Hematopoietic multipotent progenitor cell treated with erythropoietin and hydrocortisone succinate and interleukin-3 and kit ligand, for 4 days (in vitro differentiated cells): ENCODE measurements at places on chromosomes 3 and 15.

DNA sequence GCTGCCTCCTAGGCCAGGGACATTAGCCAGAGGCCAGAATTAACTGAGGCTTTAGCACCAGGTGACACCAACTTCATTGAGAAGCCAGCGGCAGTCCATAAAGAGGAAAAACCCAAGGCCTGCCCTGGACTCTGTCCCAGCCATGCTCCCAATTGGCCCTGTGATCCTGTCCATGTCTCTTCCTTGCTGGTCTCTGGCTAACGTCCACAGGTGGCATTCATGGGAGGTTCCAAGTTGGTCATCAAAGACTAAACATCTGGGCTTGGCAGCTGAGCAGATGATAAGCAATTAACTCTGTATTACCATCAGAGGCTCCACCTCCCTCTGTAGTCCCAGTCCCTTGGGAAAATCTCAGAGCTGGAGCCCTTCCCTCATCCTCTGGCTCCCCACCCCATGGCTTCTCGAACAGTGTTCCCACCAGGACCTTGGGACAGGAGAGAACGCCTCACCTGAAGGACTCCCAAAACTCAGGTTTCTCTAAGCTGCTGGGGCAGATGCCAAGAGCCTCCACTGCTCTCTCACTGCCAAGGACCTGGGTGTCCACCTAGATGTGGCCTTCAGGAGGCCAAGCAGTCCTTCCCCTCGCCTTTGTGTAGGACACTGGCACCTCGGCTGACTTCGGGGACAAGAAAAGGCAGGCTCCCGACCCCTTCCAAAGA, 40.4 kb downstream of the GOLGA6A start:
- DNase-seq: no peak

GRCh38 chr15:60179786-60180391, 175.8 kb downstream of the FOXB1 start:
- DNase-seq: peak; percentile 71

GRCh38 chr15:91289324-91289723, 189.3 kb downstream of the SV2B start:
- DNase-seq: peak; percentile 79

DNA sequence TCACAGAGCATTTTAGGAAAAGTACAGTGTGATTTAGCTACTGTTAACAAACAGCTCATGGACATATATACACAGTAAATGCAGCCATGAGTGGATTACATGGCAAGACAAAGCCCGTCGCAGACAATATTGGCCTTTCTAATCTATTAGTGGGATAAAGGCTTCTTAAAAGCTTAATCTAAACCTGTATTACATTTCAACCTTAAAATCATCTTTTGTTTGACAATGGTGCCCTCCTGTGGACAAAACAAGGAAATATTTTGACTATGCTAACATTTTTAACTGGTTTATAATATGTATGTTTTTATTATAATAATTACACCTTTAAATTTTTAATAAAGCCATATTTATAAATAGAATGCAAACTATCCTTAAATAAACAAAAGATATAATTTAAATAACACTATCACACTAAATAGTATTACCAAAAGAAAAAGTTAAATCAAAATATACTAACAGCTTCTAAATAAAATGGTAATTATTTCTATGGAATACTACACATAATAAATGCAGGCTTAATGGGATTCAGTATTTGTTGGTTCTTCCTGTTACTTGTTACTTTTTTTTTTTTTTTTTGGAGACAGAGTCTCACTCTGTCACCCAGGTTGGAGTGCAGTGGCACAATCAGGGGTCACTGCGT, 38.6 kb downstream of the TAFA4 start:
- DNase-seq: peak; percentile 65

- peak; percentile 62 for DNase-seq
Observed at GRCh38 chr3:36876181-36876936, 68.5 kb downstream of the TRANK1 start.

DNA sequence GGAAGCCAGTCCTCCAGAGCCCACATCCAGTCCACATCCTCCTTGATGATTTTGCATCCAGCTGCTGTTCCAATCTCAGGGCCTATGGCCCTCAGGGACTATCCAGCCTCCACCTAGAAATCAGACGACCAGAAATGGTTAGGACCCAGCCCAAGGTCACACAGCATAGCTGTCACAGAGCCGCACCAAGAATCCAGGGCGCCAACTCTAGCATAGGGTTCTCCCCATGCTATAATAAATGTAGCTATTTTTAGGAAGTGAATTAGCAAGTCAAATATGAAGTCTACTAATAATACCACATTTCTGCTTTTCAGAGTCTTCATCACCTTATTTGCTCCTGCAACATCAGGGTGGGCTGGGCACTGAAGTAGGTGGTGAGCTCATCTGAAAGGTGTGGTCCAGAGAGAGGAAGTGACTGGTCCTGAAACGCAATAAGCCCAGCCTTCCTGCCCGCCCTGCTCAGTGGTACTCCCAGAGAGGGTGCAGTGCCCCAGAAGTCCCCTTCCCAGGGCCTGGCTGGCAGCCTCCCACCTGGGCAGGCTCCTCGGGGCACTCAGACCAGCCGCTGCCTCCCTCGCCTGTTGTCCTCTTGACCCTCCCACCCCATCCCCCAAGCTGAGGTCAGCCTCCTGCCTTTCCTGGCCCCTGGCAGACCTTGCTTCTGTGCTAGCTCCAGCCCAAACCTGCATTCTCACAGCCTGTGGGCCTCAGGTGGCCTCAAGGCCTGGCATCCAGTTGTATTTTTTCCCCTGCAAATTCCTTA, 17.6 kb upstream of the CYP11A1 start:
- peak; percentile 81 for DNase-seq

GRCh38 chr15:25802285-25802830, 60.8 kb downstream of the ATP10A start:
- DNase-seq: no peak

DNA sequence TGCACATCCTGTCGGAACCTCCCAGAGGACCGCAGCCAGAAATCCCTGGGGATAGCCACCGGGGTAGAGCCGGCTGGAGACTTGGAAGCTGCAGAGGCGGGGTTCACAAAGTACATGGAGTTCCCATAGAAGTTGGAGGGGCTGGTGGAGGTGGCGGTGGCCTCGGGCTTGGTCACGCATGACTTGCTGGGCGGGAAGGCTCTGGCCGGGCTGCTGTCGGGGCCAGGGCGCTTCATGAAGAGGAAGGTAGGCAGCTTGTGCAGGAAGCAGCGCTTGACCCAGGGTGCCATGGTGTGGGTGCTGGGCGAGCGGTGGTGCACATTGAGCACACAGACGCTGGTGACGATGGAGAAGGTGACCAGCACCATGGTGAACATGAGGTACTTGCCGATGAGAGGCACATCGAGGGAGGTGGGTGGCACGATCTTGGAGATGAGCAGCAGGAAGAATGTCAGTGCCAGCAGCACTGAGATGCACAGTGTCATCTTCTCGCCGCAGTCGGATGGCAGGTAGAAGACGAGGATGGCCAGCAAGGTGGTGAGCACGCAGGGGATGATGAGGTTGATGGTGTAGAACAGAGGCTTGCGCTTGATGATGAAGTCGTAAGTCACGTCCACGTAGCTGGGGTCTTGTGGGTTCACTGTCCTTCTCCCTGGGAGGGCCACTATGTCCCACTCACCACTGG, 8.4 kb upstream of the CHRNA3 start:
- DNase-seq: no peak

DNA sequence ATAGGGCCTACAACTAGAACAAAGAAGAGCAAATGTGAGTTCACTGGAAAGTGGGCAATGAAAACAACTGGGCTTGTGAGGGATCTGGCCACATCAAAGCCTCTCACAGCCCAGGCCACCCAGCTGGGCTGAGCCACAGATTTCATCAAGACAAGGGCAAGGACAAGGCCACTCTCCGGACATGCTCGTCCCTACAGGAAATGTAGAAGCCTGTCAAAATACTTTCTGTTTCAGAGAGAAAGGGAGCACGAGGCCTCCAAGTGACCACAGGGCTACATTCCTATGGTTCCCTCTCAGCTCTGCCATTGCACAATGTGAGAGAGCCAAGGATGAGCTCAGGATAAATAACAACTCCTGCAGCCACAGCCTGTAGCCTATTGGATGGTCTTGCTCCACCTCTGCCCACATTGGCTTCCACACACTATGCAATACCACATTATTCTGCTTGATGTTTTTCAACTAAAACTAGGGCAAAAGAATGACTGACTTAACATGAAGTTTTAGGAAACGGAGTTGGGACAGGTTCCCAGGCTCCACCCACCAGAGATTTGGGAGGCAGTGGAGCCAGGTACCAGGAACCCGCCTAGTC, 12.1 kb downstream of the TBC1D2B start:
- DNase-seq: peak; percentile 51

DNA sequence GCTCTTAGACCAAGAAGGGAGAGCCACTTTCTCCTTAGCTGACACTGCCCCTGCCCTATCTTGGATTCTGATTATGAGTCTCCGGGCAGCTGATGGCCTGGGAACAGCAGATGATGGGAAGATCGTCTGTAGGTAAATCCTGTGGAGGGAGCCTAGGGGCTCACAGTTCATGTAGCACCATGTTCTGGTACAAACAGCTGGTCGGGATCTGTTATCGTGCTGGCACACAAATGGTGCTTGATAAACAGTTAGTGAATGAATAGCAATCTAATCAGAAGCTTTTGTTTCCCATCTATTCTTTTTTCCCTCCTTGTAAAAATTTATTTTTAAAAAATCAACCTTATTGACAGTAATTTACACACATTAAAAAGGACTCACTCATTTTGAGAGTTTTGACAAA, 26.8 kb downstream of the CDCP1 start:
- no peak for DNase-seq

GRCh38 chr3:177640319-177640965, 443.2 kb upstream of the TBL1XR1 start:
- no peak for DNase-seq
